Umbilical cord (tissue), 2 donors: ENCODE measurements at places on chromosomes 3 and 15.
A peak's percentile ranks its signal among the peaks of the same experiment; 100 is the strongest.

DNA sequence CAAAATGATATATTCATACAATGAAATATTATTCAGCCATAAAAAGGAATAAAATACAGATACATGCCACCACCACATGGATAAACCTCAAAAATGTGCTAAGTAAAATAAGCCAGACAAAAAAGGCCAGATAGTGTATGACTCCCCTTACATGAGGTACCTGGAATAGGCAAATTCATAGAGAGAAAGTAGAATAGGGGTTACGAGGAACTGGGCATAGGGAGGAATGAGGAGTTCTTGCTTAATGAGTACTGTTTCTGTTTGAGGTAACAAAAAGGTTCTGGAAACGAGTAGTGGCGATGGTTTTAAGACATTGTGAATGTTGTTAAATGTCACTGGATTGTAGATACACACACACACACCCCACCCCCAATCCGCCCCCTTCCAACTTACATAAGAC, 8.2 kb downstream of the RAF1 start:
- no peak for DNase-seq

- DNase-seq = peak; percentile 68
These were observed 89.0 kb upstream of the FNDC3B start for GRCh38 chr3:171950373-171950772.

- DNase-seq = no peak
These were observed 193.1 kb downstream of the TNIK start for GRCh38 chr3:171267104-171267503.

GRCh38 chr3:185934767-185935464, 2.9 kb downstream of the TRA2B start:
- DNase-seq = no peak
